Ureter (tissue), 1 donor: ENCODE measurements at places on chromosomes 1 and 21. TPM values are rescaled to one million over a fixed set of nuclear protein-coding genes. Genes with fewer than 3 reads are reported as not detected.

DNA sequence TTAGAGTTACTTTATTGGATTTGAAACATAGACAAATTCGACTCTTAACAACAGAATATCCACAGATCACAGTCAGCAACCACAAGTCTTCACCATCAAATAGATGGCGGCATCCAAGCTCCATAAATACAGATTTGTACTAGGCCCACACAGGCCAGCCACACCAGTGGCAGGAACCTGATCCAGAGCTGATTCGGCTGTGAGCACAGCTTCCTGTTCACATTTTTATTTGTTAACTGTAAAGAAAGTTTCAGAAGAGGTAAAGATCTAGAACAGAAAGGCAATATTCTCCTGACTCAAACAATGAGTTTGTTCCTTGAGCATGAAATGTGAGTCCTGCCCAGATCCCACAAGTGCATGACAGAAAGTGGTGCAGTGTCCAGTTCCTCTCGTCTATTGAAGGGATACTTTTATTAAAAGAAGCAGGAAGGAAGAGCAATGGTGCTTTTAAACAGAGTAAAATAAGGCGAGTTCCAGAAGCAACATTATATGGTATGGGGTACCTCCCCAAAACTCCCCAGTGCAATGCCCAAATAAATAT is 205.8 kb downstream of the SLC45A1 start:
- DNase-seq: no peak

Gene ATP1A4
- 16.5 TPM for total RNA-seq

Gene PROK1
- 9.3 TPM for total RNA-seq

GRCh38 chr1:14296795-14297194 is 301.7 kb upstream of the KAZN start:
- no peak for DNase-seq

DNA sequence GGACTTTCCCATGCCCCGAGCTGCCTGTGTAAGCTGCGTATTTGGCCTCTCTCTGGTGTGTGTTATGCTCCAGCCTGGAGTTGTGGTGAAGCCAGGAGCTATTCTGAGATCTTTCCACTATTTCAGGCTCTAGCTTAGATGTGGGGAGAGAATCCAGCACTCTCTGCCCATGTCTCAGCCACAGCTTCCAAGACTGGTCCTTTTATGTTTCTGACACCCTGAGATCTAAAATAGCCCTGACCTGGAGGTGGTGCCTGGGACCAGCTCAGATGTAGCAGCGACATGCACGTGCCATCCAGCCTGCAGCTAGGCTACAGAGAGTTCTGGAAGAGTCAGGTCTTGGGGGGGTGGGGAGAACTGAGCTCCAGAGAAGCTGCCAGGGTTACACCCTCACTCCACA is 76.5 kb downstream of the TENT5C start:
- DNase-seq: no peak

DNA sequence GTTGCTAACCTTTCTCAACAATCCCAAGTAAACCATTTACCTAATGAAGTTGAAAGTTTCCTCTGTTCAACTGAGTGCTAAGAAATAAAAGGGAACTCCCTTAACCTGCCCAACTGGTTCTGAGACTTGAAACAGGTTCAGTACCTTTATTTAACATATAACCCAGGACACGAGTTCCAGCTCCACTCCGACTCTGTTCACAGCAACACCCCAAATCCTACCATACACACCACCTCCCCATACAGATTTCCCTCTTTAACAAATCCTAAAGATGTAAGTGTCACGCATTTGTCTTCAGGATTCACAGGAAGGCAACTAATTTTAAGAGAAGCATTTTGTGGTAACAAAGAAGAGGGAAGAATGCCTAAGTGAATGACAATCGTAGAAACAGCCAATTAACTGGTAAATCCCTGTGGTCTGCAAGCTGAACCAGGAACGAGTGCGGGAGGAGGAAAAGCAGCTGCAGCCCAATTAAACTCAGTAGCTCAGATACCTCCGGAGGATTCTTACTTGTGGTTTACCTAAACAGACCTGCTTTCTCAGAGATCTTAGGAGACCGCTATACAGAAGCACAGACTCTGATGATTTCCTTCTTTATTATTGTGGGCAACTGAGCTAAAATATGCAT is 134.5 kb upstream of the MAGI3 start:
- peak; percentile 61 for DNase-seq

Gene SMPDL3B
- 0.83 TPM for total RNA-seq

GRCh38 chr1:175078629-175079028 is 11.0 kb downstream of the TNN start:
- DNase-seq: no peak

Gene OR2T29
- total RNA-seq: not detected

Gene IARS2
- total RNA-seq: 53.2 TPM

DNA sequence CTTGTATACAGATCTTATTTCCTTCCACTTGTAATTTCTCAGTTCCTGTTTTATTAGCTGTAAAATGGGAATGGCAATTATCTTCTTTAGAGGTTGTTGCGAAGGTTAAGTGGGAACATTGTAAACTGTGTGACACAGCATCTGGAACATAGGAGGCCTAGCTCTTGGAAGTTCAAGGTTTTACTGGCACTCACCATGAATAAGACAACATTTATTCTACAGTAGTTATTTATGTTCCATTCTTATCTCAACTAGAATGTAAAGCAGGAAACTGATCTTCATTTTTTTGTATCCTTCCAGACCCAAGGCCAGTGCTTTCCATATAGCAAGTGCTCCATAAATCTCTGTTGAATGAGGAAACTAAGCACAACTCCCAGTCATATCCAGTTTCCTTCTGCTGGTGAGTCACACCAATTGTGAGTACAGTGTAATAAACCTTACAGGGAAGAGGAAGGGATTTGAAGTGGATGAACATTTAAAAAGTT is 1.4 kb downstream of the BCL10 start:
- no peak for DNase-seq

- no peak for DNase-seq
Observed at GRCh38 chr1:177138347-177138746, 26.2 kb downstream of the ASTN1 start.

Gene TRIM58
- 0.42 TPM for total RNA-seq

- DNase-seq: no peak
Observed at GRCh38 chr1:167722870-167723251, 1.1 kb downstream of the MPZL1 start.

- DNase-seq: no peak
Observed at GRCh38 chr1:221431068-221431651, 310.7 kb downstream of the DUSP10 start.

Gene AIRE
- not detected for total RNA-seq

GRCh38 chr1:59007820-59008598 is 224.2 kb upstream of the JUN start:
- DNase-seq: no peak

Gene PCP4L1
- 66.5 TPM for total RNA-seq

DNA sequence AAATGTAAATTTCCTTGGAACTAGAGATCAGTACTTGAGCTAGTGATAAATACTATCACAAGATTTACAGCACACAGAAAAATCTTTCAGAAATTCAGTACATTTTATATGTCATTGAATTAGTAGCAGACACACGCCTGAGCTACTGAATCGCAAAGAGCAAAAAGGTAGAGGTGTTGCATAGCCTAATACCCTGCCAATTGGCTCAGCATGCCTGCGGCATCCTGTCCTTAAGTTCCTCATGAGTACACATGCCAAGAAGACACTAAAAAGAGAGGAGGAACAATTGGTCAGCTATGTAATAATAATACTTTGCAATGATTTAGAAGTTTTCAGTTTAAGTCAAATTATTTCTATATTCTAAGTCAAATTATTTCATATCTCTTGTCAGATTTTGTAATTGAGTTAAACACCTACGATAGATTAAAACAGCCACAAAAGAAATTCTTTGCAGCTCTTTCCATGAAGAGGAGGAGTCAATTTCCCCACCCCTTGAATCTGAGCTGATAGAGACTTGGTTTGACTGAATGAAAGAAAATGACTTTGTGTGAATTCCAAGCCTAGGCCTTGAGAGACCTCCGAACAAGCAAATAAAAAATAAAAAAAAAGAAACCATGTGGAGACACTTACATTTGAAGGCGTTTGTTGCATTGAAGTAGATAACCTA is 36.2 kb upstream of the PKN2 start:
- DNase-seq: no peak

DNA sequence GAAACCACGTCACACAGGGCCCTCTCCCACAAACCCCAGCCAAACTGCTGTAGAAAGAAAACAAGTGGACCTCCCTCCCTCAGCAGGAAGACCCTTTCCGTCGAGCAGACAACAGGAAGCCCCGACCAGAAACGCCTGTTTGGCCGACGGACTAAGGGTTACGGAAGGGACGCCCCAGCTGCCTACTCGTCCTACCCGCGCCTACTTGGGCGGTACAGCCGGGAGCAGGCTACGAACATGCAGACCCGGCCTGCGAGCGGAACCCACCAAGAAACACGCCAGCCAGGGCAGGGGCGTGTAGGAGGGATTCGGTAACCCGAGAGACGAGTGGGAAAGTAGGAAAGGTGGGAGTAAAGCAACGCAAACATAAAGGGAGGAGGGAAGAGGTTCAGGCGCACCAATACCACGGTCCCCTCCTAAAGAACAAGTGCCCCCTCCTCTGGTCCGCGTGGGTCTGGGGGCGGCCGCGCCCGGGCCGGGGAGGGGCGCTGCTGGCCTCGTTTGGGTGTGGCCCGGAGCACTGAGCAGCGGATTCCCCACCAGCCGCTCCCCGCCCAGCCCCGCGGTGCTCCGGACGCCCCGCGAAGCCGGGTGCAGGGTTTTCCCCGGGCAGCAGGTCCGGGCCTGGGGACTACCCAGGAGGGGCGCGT is 450 bp downstream of the S100A10 start:
- DNase-seq: no peak

Gene CFHR1
- total RNA-seq: 2.3 TPM

Gene RCSD1
- 8.7 TPM for total RNA-seq

Gene OVAAL
- not detected for total RNA-seq

- no peak for DNase-seq
Observed at GRCh38 chr21:32377991-32378390, 14.8 kb downstream of the URB1 start.

DNA sequence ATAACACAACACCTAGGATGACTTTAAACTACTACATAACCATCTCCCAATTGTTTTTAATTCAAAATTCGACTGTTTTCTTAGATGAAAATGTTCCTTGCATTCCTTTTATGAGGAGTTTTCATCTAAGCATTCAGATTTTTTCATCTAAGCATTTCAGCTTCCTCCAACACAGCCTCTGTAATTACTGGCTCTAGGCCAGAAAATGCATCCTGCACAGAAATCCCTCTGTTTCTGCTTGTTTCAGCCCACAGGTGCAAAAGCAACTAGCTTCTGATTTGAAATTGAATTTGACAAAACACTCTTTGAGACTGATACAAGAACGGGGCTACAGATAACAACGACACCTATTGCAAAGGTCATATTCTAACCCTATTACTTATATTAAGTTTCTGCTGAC is 90.4 kb downstream of the RGS21 start:
- no peak for DNase-seq

GRCh38 chr1:9242338-9242969 is 7.9 kb downstream of the H6PD start:
- DNase-seq: peak; percentile 77

GRCh38 chr1:195113471-195113870 is 1494.8 kb downstream of the KCNT2 start:
- no peak for DNase-seq

- peak; percentile 49 for DNase-seq
Observed at GRCh38 chr1:241356519-241357365, at the start of gene RGS7. Gene RGS7, minus strand, starts transcription at chr1:241357205.

Gene SHISAL2A
- total RNA-seq: 1.1 TPM
